GM06990 (cell line): ENCODE measurements at places on chromosomes 13 and 19.

DNA sequence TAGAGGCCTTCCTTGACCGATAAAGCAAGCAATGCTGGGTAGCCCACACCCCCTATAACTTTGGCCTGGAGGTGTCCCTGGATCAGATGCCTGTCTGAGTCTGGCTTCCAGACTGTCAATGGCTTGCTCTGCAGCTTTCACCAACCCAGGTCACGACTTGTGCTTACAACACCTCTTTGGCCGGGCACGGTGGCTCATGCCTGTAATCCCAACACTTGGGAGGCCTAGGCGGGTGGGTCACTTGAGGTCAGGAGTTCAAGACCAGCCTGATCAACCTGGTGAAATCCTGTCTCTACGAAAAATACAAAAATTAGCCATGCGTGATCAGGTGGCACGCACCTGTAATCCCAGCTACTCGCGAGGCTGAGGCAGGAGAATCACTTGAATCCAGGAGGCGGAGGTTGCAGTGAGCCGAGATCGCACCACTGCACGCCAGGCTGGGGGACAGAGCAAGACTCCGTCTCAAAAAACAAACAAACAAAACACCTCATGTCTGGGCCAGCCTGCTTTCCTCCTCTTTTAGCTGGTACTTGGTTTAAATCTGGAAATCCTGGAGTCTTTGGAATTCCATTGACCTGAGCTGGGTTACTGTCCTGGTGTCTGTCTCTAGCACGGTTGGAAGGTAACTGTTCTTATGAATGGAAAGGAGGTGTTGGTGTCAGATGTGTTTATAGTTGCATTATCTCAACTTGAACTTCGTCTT lies 10.3 kb upstream of the GARRE1 start:
- DNase-seq: no peak

GRCh38 chr13:39565036-39565949 lies 37.7 kb downstream of the LHFPL6 start:
- no peak for DNase-seq

DNA sequence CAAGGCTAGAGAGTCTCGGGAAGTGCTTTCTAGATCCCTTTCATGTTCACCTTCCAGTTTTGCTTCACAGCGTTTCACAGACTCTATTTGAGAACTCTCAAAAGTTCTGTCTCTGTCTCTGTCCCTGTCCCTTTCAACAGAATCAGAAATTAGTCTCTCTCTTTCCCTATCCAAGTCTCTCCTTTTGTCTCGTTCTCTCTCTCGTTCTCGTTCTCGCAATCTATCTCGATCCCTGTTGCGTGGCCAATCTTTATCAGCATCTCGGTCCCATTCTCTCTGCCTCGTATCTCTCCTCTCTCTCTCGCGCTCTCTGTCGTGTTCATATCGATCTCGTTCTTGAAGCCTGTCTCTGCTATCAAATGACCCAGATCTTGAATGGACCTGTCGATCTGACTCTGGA lies 85.0 kb downstream of the ZC3H13 start:
- DNase-seq: no peak

- DNase-seq: no peak
These were observed 11.1 kb downstream of the PTBP1 start for GRCh38 chr19:808423-808775.

GRCh38 chr13:79034341-79034740 lies 371.7 kb downstream of the RBM26 start:
- DNase-seq: no peak

DNA sequence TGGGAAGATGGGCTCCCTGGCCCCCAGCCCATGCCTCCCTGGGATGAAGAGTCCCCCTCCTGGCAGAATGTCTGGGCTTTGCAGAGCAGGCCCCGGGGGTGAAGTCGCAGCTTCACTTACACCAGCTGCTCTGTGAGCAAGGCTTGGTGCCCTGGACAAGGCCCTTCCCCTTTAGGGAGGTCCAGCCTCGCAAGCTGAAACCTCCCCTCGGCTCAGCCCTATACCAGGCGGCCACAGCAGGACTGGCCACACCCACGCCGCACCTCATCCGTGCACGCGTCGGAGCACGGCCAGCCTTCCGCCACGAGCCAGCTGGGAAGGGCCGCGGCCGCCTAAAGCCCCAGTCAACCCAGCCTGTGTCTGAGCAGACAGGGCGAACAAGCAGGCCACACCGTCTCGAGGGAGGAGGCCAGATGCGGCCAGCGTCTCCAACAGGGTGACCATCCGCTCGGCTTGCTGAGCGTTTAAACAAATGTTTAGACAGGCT lies 83.2 kb upstream of the MCF2L start:
- no peak for DNase-seq

- DNase-seq: peak; percentile 35
These were observed 6.3 kb downstream of the ARGLU1 start for GRCh38 chr13:106561551-106562170.

DNA sequence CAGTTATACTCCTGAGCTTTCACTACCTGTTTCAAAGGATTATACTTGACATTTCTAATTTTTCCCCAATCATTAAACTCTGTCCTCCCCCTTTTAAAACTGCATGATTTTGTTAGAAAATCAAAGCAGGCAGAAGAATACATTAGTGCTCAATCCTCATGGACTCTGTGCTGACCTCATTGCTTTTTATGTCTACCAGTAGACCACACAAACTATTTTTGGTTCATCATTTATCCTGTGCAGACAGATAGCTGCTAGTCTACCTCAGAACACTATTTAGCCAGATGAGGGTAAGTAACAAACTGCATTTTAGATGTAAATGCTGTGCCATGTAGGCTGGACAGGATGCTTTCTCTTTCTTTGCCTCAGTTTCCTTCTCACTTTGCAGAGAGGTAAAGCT lies 235.9 kb downstream of the DCT start:
- DNase-seq: no peak

- DNase-seq: no peak
These were observed 440.5 kb downstream of the ITGBL1 start for GRCh38 chr13:101893021-101893420.

DNA sequence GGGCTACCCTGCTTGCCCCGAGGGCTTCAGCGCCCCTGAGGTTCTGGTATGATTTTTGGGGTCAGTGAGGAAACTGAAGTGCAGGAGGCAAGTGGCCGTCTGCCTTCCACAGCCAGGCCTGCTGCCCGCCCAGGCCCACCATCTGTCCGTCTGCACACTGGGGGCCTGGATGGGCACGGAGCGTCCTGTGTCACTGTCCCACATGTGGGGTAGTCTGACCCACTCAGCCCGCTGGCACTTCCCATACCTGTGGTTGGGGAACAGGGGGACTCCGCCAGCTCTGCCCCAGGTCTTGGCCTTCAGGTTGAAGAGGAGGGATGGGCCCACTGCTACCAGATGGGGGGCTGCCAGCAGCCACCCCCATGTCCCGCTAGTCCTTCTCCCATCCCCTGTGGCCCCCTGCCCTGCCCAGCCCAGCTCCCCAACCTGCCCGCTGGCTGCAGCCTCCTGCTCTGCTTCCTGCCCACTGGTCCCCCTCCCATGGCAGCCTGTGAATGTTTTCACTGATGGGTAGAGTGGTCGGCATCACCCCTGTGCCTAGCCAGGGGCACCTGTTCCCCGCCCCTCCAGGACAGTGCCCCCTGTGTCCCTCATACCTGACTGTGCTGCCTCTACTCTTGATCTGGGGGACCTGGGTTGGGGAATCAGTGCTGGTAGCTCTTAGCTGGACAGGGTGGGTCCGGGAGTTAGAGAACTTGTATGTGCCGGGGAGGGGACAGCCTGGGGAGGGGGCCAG lies 9.5 kb downstream of the PIAS4 start:
- no peak for DNase-seq

- no peak for DNase-seq
These were observed 214.9 kb downstream of the KCNRG start for GRCh38 chr13:50229960-50230661.

DNA sequence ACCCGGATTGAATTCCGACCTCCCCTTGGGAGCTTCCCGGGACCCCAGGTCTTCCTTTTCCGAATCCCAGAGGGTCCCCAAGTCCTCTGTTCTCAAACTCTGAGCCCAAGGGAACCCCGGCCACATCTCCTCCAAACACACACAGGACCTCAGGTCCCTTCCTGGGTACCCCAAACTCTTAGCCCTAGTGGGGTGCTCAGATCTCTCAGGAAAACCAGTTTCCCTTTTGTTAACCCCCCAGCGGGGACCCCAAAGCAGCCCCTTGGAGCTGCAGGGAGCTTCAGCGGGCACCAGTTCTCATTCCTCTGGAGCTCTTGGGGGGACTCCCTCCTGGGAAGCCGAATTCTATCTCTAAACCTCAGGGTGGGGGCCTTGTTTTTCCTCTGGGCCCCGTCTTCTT lies 774 bp downstream of the CACNG6 start:
- no peak for DNase-seq

- DNase-seq: no peak
These were observed 16.3 kb downstream of the MBNL2 start for GRCh38 chr13:97238432-97238831.

GRCh38 chr13:23753458-23753857 lies 135.7 kb downstream of the MIPEP start:
- no peak for DNase-seq

DNA sequence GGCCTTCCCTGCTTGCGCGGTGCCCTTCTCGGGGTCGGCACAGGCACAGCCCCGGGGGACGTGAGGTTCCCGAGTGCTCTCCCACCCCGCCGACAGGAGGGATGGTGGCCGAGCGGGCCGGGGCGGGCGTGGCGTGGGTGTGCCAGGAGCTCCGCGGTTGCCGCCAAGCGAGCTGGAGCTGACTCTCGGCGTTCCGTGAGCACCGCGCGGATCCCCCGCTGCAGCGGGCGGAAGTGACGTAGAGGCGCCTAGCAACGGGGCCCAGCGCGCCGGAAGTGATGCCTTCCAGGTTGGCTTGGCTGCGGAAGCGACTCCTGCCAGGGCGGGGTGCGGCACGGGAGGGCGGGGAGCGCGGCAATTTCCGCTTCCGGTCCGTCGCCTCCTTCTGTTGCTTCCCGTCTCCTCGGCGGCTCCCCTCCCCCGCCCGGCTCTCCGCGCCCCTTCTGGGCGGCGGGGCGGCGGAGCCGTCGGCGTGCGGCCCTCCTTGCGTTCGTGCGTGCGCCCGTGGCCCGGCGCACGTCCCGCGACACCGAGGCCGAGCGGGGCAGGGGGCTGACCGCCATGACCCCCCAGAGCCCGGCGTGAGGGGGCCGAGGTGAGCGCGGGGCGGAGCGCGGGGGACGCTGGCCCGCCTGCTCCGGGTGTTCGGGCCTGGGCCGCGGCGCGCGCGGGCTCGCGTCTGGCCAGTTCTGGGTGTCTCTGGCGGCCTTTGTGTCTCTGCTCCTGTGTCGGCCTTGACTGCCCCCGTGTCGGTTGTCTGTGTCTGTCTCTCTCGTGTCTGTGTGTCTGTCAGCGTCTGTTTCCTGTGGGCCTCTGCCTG lies at the start of gene EPN1:
Gene EPN1 (plus strand): TSS at position 386 of the 820 bp plus-strand sequence. CDS start 3,402 bp downstream, outside the sequence.
- peak; percentile 98 for DNase-seq

GRCh38 chr19:39130337-39131254 lies 5.0 kb downstream of the PAK4 start:
- no peak for DNase-seq

- no peak for DNase-seq
These were observed 2.3 kb upstream of the ETV2 start for GRCh38 chr19:35639321-35639639.

DNA sequence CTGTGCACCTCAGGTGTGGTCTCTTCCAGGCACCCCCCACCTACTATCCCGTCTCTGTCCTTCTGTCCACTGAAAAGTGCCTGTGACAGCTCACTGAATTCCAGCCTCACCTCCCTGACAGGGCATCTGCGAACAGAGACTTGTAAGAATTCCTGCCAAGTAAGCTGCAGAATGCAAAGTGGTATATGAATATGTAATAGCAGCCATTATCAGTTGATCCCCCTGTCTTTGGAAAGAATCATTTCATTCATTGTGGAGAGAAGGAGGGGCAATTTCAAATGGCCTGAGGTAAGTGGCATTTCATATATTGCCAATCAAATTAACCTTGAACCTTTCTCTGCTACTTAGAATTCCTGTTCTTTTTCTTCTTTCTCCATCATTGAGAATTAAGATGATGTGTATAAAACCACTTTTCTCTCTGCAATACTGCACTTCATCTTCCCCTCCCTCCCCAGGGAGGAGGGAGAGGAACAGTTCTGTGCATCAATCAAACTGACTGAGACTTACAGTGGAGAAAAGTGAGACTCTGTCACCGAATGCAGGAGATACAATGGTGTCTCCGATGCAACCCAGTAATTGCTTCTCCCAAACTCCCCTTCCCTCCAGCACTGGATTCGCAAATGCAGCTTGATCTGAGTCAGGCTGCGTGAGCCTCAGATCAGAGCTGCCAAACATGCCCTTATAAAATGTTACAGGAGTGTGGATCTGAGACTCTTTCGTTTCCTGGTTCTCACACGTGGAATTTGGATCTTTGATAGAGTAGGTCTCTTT lies 91.7 kb downstream of the SLC10A2 start:
- DNase-seq: no peak

DNA sequence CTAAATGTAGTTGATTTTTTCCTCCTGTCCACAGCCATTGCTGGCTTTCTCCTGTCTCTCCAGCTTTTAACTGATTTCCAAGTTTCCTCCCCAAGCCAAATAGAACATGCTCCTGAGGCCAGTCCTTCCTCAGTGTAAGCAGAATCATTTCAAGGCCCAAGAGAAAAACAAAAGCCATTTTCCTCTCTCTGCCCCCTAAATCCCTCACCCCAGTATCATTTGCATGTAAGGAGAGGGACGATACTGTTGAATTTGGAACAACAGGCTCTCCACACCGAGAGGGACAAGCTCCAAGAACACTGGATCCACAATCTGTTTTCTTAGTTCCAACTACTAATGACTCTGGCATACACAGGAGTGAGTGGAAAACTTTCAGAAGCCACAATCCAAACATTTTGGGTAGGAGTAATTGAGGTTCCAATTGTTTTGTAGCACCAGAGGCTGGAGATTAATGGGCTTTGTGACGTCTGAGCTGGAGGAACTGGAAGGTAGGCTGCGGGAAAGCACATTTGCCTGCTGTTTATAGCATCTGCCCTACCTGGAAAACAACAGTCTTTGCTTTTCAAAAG lies 156.8 kb downstream of the FLT1 start:
- no peak for DNase-seq

DNA sequence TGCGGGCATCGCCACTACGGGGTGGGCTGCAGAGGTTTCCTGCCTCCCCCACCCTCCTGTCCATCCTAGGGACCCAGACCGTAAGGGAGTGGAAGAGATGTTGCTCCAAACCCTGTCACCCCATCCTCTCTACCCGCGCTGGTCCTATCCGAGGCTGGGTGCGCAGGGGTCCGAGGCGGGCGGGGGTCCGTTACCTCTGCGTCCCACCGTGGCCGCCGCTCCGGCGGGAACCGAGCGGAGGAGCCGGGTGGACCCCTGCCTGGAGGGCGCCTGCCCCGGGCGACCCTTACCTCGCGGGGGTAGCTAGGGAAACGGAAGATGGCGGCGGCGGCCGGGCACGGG lies at the start of gene DGKH:
Gene DGKH (plus strand): TSS at position 307 of the 342 bp plus-strand sequence. CDS start 126 bp downstream, outside the sequence.
- no peak for DNase-seq

- no peak for DNase-seq
These were observed 145.9 kb downstream of the NUFIP1 start for GRCh38 chr13:44843403-44843802.

GRCh38 chr13:89660752-89661151 lies 1686.7 kb upstream of the MIR17HG start:
- DNase-seq: no peak

- peak; percentile 62 for DNase-seq
These were observed 7.5 kb downstream of the RPS9 start for GRCh38 chr19:54207983-54208783.
